ENCODE measurements at places on chromosomes 1 and 21.
A peak's percentile ranks its signal among the peaks of the same experiment; 100 is the strongest.

GRCh38 chr1:89104687-89105086, 21.2 kb downstream of the GBP2 start:
- DNase-seq: no peak

GRCh38 chr1:101798417-101798816, 198.3 kb downstream of the OLFM3 start:
- DNase-seq: no peak

GRCh38 chr1:110337704-110338308, 1.4 kb upstream of the RBM15 start:
- DNase-seq: no peak

DNA sequence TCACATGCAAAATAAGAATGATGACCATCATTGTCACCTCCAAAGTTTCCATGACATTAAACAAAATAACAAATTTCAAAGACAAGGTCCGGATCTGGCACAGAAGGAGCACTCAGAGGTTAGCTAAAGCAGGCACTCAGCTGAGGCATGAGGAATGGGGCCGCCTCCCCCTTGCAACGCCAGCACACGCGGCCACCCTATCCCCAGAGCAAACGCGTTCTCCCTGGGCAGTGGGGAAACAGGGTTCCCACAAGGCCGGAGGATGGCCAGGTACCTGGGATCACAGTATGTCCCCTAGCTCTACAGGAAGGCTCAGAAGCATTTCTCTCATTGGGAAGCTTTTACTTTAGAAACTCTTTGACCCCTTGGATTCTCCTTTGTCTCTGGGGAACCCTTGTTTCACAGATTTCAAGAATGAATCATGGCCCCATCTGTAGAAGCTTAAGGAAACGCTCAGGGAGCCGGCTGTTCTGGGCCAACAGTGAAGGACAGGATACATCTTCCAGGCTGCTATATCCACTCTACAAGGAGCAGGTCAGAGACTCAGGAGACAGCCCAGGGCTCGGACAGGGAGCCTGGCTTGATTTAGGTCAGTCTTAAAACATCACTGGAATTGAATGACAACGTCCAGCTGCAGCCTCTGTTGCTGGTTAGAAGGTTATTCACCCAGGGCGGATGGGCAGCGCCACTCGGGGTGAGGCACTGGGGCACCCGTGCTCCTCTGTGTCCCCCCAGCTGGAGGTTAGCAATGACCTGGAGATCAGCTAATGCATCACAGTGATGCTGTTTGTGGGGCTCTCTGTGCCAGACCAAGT, 496.4 kb downstream of the NPHP4 start:
- DNase-seq: no peak

DNA sequence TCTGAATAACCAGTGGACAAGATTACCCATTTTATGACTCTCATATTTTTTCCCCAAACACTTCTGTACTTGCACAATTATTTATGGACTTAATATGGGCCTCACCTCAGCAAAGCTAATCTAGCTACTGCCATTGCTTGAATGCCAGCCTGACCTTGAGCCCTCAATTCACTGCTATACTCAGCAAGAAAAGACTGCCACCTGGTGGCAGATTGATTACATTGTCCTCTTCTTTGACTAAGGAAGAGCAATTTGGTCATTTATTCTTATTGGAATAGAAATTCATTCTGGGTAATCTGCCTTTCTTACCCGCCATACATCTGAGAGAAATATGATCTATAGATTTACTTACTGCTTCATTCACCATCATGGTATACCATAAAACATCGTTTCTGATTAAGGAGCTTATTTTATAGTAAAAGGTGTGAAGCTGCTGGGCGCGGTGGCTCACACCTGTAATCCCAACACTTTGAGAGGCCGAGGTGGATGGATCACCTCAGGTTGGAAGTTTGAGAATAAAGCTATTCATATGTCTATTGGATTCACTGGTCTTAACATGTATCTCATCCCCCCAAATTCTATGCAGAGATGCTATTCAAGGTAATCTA, 32.9 kb upstream of the DIPK1A start:
- peak; percentile 18 for DNase-seq

- DNase-seq: no peak
Measured at GRCh38 chr1:222772996-222773379, 36.0 kb downstream of the FAM177B start.

GRCh38 chr1:174258148-174258550, 98.8 kb downstream of the RABGAP1L start:
- no peak for DNase-seq

DNA sequence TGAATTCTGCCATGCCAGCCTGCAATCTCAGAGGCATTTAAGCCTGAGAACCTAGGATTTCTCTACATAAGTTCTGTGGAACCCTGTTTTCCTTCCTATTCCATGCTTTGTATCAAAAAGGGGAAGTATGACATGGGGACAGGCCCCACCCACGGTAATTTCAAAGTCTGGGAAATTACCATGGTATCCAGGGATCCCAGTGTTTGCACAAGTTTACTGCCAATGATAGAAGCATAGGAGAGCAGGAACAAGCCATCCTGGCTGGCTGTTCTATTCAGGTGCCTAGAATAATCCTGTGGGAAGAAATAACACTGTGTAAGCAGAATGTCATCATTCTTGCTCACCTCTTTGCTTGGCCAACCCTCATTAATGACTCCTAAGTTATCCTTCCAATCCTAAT, 53.8 kb upstream of the ATP1B1 start:
- no peak for DNase-seq

DNA sequence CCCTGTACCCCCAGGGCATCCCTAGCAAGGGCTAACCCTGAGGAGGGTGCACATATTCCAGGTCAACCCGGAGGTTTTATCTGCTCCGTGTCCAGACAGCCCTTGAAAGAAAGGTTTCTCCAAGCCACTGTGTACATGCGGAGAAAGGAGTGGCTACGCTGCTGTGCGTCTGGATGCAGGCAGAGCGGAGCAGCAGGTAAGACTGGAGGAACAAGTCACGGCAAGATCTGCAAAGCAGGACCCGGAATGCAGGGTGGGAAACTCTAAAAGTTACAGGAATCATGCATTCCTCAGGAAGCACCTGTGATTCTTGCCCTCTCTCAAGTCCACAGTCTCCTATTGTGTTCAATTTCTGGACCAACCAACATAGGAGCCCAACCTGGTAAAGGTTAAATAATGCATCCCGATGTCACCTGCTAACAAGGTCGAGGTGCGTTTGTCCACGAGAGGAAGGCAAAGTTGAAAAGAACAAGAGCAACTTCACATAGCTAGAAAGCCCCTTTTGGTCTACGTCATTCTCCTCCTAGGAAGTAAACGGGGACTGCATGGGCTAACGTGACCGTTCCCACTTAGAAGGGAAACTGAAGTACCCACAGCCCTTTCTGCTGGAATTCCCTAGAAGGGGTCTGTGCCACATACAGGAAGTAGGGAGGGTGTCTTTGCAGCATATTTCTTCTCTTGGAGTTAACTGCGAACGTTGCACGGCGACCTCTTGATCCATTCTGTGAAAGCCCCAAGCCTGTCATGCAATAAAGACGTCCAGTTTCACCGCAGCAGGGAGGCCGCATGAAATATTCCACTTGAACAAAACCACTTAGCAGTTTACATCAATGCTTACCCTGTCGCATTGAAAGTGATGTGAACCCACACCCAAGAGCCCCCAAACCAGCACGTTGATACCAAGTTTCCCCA, 5.8 kb downstream of the TIAM1 start:
- DNase-seq: no peak

DNA sequence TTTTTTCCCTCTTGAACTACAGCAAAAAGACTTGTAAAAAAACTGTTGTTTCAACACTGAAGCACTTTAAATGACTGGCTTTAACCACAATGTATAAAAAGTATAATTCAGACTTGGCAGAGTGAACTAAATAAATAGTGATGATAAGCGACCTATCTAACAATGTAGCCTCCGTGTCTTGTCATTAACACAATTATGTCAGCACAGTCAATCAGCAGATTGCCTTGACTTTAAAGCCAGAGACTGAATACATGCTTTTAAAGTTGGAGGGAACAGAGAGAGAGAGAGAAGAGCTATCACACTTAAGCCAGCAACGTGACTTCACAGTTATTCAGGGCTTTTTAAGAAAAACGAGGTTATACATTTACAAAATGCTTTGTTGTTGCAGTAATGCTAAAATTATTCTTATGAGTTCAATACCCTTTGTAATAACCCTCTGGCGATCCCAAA, 378.1 kb downstream of the LMO4 start:
- DNase-seq: no peak

GRCh38 chr1:62438163-62438562, 1.3 kb downstream of the USP1 start:
- no peak for DNase-seq

- DNase-seq: no peak
Measured at GRCh38 chr1:27451343-27451742, 38.6 kb downstream of the WASF2 start.

GRCh38 chr1:61005614-61006580, 76.5 kb upstream of the NFIA start:
- no peak for DNase-seq

DNA sequence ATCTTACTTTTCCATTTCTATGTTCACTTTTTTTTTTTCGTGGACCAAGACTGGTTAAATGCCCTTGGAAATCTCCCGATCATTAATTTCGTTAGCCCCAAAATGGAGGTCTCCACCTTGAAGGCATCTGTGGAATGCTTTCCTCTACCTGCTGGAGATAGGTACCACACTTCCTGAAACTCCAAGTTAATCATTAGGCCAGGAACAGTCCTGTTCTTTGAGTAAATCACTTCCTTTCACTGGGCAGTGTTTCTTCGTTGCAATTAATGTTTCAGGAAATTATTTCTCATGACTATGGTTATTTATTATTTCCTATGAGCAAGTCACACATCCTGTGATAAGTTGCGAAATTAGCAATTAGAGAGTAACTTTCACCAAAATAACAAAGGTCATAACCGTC, 225.2 kb upstream of the LYPLAL1 start:
- no peak for DNase-seq

DNA sequence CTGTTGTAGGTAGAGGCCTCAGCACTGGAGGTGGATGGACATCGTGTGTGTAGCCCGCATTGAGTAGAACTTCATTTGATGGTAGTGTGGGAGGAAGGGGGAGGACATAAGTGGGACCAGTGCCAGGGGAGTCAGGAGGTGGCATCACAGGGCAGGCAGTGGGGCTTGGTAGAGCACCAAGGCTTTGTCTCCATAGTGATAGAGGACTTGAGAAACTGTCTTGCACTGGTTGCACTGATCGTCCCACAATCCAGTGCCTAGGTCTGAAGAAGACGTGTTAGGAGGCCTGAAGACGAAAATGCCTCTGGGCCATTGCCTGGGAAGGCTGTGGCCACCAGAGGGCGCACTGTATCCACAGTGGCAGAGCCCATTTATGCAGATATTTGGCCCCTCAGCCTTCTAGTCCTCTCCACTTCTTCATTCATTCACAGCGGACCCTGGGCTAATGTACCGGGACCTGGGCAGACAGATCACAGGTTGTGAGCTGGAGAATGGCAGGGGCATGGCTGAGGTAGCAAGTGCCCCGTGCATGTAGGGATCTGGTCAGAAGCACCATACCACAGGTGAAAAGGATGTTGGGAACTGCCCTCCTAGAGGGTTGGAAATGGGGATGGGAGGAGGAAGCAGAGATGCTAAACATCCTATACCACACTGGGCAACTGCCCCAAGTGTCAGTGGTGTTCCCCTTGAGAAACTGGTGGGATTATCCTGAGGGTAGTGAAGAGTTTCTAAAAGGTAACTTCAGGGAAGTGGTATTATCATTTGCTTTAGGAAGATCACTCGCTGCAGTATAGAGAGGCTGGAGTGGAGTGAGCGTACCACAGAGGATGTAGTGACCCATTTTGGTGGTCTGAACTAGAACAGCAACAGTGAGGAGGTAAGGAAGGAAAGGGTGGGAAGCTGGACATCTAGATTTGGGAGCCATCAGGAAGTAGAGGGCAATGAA, 95.3 kb downstream of the PIK3R3 start:
- peak; percentile 83 for DNase-seq

DNA sequence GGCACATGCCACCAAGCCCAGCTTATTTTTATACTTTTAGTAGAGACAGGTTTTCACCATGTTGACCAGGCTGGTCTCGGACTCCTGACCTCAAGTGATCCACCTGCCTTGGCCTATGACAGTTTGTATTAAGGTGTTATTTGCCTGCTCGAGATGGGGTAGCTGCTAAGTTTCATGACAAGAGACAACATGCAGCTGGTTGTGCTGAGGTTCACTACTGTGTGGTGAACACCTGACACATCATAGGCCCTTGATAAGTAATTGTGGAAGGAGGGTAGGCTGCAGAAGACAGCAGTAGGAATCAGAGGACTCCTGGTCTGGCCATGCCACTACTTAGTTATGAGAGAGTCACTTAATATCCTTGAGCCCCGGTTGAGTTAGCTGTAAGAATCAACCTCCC, 46.2 kb downstream of the PLPP3 start:
- no peak for DNase-seq

DNA sequence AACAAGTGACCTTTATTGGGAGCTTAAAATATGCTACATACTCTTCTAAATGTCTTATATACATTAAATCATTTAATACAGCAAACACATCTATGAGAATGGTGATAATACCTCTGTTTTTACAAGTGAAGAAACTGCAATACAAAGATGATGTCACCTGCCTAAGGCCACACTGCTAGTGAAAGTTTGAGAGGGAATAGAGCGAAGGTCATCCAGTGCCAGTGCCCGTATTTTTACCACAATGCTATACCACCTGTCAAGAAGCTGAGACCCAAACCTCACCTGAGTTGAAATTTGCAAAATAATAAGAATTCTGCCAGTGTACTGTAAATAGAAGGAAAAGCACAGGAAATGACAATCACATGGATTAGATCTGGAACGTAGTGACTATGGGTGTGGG, 200.4 kb upstream of the TMPRSS15 start:
- no peak for DNase-seq

GRCh38 chr1:90717665-90718410, 736 bp upstream of the BARHL2 start:
- DNase-seq: no peak

DNA sequence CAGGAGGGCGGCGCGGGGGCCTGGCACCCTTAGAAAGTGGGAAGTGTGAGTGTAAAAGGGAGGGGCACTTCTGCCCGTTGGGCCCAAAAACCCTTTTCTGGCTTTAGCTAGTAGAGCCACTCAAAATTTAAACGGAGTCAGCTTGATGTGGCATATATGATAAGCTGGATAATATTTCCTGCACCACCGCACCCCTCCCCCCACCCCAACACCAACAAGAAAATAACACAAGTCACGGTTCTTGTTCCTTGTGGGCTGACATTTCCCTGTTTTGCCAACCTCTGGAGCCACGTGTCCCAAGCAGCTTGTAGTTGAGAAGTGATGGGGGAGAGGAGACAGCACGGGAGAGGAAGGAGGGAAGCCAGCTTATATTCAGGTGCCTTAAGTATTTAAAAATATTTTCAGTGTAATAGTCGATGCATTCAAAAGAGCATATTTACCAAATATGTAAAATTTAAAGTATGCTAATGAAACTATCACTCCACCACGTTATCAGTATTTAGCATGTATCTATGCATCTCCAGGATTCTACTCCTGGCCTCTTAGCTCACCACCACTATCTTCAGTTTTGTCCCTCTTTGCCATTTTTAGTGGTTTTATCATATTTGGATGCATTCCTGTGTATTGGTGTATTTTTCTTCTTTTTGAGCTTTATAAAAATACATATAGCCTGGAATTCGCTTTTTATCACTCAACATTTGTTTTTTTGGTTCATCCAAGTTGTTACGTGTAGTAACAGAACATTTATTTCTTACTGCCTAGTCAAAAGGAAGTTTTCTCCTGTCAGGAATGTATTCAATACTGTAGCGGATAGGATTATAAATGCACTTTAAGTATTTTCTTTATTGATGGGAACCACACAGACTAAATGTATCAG, 773 bp upstream of the DDX59 start:
- no peak for DNase-seq

Measured in activated naive CD4-positive, alpha-beta T cell (primary cell).